Cerebellum (tissue), 4 donors: ENCODE measurements at places on chromosomes 12 and 14.

DNA sequence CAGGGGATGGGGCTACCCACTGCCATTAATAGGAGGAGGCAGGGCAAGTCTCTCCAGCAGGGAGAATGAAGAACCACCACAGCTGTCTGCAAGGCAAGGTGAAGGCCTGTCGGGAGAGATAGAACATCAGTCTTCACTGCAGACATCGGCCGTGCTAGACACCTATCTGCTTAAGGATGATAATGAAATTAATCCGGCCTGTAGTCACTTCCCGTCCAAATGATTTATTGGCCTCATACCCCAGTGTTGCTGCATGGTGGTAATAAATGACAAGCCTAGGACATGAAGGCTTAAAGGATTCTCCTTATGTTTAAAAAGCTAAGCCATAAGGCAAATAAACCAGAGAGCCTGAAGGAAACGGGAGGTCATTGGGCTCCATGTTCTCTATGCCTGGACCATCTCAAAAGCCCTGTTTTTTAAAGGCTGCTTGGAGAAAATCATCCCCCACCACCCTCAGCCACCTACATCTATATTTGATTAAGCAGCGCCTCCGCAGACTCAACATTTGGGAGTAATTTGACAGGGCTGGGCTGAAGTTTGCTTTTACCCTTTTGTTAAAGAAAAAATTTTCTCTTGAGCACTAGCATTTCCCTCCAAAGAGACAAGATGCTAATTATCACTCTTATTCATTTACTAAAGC is 137.7 kb downstream of the PLXNC1 start:
- no peak for DNase-seq

DNA sequence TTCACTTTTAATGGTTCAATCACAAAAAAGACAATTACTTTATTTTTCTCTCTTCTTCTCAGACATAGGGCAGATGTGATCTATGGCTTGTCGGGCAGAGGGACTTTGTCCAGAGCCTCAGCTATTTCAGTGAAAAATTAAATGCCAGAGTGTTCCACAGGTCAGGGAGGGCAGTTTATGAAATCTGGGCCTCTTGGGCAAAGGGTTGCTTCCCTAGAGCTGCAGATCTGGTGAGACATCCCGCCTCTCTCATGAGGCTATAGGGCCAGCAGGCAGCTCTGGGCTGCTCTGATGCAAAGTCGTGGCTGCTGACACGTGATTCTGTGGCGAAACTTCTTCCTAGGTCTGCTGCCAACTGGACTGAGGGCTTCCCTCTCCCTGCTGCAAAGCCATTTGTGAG is 6.0 kb downstream of the CLMN start:
- DNase-seq: no peak

- DNase-seq: no peak
Observed at GRCh38 chr12:51527966-51528365, 63.1 kb upstream of the SCN8A start.

DNA sequence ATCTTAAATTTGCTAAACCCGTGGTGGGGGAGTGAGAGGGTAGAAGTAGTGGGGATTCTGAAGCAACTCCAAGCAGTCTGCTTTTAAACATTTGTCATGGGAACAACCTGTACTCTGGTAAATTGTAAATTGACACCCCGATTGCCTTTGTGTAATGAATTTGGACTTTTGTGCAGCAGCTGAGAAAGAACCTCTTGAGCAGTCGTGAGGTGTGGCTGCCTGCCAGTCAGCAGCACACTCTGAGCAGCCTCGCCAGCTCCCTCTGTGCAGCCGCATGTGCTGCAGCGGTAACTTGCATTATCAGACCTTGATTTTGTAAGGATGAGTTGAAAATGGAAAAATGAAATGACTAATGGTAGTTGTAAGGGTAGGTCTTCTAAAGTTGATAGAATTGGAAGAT is 74.3 kb downstream of the SUSD6 start:
- DNase-seq: peak; percentile 76

DNA sequence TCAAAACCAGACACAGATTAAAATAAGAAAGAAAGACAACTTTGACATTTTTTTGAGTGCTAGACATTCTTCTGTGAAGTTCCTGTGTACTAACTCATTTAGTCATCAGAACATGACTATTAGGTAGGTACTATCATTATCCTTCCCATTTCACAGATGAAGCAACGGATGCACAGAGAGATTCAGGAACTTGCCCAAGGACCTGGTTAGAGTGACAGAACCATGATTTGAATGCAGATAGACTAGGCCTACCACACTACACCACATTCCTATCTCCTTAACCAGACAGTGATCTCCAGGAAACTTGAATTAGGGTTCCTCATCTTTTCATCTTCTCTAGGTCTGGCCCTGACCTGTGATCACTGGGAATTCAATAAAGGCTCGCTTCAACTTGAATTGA is 54.4 kb upstream of the MED13L start:
- DNase-seq: no peak

- DNase-seq: no peak
Observed at GRCh38 chr12:19243551-19243950, 114.0 kb downstream of the PLEKHA5 start.

DNA sequence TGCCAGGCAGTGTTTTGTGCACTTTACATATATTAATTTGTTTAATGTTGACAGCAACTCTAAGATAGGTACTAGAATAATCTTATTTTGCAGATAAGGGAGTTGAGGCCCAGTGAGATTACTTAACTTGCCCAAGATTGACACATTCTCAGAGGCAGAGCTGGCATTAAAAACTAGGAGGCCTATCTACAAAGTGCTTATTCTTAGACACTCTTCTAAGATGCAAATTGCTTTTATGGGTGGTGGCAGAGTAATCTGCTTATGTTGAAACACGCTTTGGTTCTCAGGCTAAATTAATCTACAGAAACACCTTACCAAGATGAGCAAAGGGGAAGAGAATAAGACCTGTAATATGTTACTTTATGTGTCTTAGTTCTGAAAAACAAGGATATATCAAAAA is 7.2 kb downstream of the MGP start:
- DNase-seq: no peak
